ENCODE measurements at places on chromosomes 7 and 10.
A peak's percentile ranks its signal among the peaks of the same experiment; 100 is the strongest.

DNA sequence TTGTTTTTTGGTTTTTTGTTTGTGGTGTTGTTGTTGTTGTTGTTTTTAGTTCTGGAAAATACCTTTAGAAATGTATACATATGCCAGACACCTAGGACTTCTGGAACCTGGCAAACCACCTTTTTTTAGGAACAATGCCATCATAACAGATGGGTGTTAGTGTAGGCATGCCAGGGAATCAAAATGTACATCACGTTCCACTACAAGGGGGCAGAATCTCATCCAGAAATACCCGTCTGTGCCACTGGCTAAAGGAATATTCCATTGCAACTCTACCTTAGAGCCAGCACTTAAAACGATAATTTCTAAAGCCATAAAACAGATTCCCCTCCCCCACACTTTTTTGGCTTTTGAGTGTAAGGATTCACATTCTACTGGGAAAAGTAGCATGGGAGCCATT, 239.8 kb downstream of the ETV1 start:
- no peak for DNase-seq

DNA sequence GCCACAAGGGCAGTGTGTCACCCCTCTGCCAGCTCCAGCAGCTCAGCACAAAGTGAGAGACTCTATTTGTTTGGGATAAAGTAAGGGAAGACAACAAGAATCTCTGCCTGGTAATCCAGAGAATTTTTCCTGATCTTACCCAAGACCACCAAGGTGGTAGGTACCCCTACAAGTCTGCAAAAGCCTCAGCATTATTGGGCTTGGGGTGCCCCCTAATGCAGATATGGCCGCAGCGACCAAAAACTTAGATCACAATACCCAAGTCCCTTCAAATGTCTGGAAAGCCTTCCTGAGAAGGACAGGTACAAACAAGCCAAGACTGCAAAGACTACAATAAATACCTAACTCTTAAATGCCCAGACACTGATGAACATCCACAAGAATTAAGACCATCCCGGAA, 22.4 kb upstream of the CUL1 start:
- DNase-seq, result no peak

GRCh38 chr7:15567652-15568051, 5.8 kb upstream of the AGMO start:
- DNase-seq, result no peak

DNA sequence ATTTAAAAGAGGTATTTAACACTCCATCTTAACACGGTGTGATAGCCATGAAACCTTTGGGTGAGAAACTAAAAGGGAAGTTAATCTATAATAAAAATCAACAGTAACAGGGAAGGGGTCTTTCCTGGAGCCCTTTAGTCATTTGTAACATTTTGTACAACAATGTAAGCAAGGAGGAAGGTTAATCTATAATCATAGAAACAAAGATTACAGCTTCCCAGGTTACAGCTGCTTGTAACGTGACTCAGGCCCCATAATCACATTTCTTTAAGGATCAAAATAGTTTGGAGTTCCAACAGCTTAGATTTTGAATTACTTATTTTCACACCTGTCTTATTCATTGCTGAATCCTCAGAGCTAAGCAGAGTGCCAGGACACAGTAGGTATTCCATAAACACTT, 17.9 kb upstream of the CC2D2B start:
- no peak for DNase-seq

DNA sequence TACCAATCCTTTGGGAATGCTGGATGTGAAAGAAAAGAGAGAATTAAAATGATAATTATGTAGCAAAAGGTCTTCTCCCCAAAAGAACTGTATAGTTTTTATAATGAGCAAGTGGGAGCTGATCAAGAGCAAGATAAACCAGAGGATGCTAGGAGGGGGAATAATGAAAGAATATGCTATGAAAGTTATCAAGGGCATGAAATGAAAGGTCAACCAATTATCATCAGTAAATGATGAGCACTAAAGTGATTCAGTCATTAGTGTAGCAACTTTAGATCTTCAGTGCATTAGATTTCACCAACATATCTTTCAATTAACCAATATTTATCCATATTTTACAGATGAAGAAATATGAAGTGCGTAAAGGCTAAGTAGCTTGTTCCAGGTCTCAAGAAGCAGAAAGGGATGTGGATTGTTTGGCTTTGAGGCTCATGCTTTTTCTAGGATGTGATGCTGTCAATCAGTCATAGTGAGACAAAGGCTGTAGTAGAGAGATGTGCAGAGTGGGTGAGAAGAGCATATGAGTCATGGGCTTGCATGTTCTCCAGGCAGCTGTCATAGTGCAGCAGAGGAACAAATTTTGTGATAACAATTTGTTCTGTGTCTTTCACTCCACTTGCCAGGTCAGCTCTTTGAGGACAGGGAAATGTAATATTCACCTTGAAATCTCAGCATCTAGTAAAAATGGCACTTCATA, 5.7 kb upstream of the OR2F2 start:
- DNase-seq, result no peak

DNA sequence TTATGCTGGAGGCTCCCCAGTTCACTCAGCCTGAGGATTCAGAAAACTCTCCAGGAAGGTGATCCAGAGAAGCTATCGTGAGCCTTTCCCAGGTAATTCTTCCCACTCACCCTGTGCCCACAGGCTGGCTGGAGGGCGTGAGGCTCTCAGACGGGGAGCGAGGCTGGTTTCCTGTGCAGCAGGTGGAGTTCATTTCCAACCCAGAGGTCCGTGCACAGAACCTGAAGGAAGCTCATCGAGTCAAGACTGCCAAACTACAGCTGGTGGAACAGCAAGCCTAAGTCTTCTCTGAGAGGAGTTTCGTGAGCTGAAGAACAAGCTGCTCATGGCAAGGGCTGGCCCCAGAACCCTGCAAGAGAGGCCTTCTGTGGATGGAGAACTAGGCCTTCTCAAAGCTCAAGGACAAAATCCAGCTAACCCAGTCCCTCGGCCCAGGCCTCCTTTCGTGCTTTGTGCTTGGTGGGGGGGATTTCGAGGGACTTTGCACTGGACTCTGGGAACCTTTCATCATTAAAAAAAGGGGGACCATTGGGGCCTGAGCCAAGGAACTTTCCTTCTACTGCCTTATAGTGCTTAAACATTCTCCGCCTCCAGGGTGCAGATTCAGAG, 23.6 kb downstream of the NOBOX start:
- no peak for DNase-seq

DNA sequence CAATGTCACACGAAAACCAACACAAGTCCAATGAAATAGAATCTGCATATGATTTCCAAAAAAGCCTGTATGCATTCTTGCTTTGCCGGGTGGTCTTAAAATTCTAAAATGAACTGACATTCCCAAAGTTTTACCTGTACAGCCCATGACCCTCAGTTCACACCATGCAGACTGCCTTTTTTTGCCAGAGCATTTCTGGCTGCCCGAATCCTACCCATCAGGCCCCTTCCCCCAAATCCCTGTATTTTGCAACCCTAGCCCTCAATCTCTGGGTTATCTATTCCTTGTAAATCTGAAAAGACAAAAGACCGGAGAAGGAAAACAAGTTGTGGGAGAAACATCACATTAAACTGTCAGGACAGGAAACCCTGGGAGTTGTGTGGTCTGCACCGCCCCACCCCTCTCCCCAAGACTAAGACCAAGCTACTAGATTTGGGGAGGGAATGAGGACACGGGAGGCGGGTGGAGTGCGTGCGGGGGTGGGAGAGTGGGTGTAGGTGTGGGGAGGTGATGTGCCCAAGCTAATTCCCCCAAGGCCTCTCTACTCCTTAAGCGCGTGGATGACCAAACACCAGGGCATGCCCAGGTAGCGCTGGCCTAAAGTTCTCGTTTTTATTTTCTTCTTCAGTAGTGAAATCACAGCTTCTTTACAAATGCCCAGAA, 1.4 kb downstream of the JCAD start:
- no peak for DNase-seq

GRCh38 chr7:47378728-47379395, 203.0 kb downstream of the TNS3 start:
- no peak for DNase-seq

GRCh38 chr7:32298408-32299132, 191.6 kb downstream of the LSM5 start:
- DNase-seq, result peak; percentile 34

DNA sequence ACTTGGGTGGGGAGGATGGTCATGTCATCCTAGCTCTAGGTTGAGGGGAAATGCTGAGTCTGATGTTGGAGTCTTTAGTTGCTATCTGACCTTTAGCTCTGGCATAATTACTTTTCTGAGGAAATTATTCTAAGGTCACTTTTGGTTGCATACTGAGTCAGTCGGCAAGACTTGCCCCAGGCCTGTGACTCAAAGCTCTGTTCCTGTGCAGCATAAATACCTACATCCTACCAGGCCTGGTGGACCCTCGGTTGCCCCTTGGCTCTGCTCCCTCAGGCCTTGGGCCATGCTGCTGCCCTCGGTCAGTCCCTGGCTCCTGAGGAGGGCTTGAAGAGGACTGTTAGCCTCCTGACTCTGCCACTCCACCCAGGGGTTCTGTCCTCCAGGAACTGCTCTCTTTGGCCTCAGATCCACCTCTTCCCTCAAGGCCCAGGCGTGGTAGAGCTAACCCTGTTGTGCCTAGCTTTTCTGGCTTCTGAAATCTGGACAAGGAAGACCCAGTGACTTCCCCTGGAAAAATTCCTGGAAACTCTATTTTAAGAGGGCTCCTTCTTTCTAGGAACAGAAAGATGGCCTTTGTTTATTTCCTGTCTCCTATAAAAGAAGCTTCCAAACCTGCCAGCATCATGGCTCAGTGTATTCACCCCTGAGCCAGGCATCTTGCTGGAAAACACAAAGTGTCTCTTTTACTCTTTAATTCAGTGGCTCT, 71.2 kb downstream of the TMEM178B start:
- DNase-seq, result no peak

- DNase-seq, result no peak
Measured at GRCh38 chr7:45568536-45569289, 5.5 kb upstream of the ADCY1 start.

- no peak for DNase-seq
Measured at GRCh38 chr7:25124465-25125136, 459 bp downstream of the CYCS start.

DNA sequence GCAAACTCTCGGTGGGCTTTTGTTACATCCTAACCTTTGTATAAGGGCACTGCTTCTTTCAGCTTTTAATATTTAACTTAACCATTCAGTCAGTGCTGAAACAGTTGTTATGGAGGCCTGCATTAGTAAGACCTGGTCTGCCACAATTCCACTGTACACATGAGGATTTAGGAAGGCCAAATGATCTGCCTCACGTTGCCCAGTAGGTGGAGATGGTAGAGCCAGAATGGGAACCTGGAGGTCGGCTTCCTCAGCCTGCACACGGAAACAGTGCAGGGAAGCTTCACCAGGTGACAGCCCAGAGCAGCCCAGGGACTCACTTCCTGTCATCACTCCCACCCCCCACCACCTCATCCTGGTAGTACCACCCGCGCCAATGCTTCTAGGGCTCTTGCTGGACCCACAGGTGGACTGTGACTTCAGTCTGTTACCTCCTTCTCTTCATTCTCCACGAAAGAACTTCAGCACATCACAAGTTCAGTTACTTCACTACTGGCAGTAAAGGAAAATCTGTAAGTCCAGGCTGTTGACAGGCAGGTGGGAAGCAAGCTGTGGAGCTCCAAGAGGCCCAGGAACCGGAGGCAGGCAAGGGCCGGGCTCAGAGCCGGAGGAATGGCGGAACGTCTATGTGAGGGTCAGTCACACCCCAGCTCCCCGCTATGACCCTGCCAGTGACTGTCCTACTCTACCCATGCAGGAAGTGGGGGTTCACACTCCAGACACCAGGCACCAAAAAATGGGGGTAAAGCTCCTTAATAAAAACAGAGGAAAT, 480.3 kb upstream of the C7orf33 start:
- no peak for DNase-seq

DNA sequence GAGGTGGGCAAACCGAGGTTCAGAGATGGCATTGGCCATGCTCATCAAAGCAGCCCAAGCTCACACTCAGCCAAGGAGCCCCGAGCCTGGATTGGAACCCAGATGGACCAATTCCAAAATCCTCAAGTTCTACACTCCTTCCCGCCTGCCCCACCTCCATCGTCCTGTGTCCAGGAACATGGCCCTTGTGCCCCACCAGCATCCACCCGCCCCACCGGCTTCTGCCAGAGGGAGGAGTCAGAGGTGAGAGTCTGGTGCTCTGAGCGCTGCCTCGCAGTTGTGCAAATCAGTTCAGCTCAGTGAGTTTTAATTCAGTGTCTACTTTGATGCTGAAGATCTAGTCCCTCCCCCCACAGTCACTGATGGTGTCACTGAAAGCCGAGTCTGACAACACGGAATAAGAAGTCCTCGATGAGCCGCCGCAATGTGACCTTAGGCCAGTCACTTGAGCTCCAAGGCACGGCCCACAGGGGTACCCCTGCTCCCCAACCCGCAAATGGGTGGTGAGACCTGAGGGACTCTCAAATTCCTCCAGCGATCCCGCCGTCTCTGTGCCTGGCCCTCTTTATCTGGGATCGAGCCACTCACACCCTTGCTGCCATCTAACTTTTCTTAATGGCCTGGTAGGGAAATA, 26.3 kb downstream of the PRKAG2 start:
- no peak for DNase-seq

DNA sequence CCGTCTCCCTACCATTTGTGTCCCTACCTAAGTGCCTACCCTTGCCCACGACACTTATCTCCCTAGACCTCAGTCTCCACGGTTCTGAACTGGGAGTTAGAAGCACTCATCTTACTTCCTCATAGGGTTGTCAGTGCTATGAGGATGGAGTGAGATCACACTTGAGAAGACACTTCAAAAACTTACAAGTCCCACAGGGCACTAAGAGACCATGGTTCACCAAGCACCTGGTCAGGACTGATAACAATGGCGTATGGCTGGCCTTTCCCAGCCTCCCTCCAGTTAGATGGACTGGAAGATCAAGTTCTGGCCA, 43.2 kb downstream of the KCNMA1 start:
- DNase-seq, result no peak

DNA sequence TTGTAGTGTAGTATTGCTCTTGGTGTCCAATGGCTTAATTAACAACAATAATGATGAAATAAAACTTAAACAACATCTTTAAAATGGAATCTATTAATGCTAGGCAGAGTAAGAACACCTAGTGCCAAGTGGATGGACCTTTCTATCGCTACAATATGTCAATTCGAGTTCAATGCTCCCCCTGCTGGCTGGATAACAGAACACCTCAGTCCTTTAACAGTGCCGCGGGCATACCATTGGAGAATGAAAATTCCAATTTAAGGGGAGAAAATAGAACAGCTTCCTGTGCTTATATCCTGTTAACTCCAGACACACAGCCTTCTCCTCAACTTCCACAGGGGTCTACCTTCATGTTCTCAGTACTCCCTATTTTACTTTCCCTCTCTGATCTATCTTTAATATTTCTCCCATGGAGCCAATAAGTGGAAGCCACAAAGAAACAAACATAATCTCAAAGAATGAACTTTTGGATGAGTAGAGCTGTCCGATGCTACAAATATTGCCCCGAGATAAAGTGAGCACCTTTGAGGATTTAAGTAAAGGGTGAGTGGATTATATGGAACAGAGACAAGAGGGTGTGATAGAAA, 41.4 kb downstream of the COL1A2 start:
- peak; percentile 6 for DNase-seq

DNA sequence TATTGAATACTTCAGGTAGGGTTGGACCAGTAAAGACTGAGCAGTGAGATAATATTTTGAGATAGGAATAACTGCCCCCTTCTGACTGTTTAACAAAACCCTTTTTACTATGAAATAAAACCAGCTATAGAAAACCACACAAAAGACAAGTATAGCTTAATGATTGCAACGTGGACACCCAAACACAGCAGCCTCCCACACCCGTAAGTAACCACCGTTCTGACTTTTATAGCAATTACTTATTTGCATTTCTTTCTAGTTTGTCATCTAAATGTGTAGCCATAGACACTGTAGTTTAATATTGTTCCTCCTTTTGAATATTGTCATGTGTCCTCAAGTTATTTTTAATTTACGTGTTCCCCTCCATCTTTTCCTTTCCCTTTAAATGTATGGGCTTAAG, 42.9 kb upstream of the SYPL1 start:
- no peak for DNase-seq
